Lung microvascular endothelial cell (primary cell): ENCODE measurements at places on chromosomes 1 and 21. TPM values are rescaled to one million over a fixed set of nuclear protein-coding genes. Genes with fewer than 3 reads are reported as not detected.

The SPRR2F gene
- not detected in 2 replicates for total RNA-seq

The SPRR2G gene
- not detected in 2 replicates for total RNA-seq

The EDN2 gene
- total RNA-seq = not detected in 2 replicates

The SLC2A1 gene
- 11.6 and 32.7 TPM in 2 replicates for total RNA-seq

The PRUNE1 gene
- 3.5 and 5.6 TPM in 2 replicates for total RNA-seq

The RHD gene
- 0.20 and 0.44 TPM in 2 replicates for total RNA-seq

The CRYZ gene
- 13.1 and 25.5 TPM in 2 replicates for total RNA-seq

The TSPEAR gene
- under 0.01 TPM in 2 replicates for total RNA-seq

The VPS13D gene
- 20.9 and 28.8 TPM in 2 replicates for total RNA-seq

The EFNA1 gene
- 127 and 129 TPM in 2 replicates for total RNA-seq

The GBP5 gene
- total RNA-seq = under 0.01 and 0.22 TPM in 2 replicates

The UTS2 gene
- not detected in 2 replicates for total RNA-seq

The FCRL6 gene
- not detected in 2 replicates for total RNA-seq

The ATP5PB gene
- total RNA-seq = 123 and 150 TPM in 2 replicates

The ATP1A4 gene
- total RNA-seq = not detected in 2 replicates

The S100A7A gene
- not detected in 2 replicates for total RNA-seq

The RNF186 gene
- not detected in 2 replicates for total RNA-seq

The PTGS2 gene
- 3.3 and 21.0 TPM in 2 replicates for total RNA-seq

The TNFRSF18 gene
- total RNA-seq = 0.22 and 0.60 TPM in 2 replicates

The DPYD gene
- total RNA-seq = 12.9 and 15.9 TPM in 2 replicates

The TMEM79 gene
- total RNA-seq = 0.44 and 0.79 TPM in 2 replicates

The ILDR2 gene
- not detected in 2 replicates for total RNA-seq

The OLFML2B gene
- total RNA-seq = 0.22 TPM in 1 of 2 replicates, not detected in the other

The MXRA8 gene
- total RNA-seq = 0.20 and 0.44 TPM in 2 replicates

The KIF26B gene
- total RNA-seq = 1.1 and 1.4 TPM in 2 replicates
